ENCODE measurements at places on chromosomes 1 and 21.

- DNase-seq, result no peak
These were observed 32.2 kb upstream of the HNRNPU start for GRCh38 chr1:244896550-244896949.

DNA sequence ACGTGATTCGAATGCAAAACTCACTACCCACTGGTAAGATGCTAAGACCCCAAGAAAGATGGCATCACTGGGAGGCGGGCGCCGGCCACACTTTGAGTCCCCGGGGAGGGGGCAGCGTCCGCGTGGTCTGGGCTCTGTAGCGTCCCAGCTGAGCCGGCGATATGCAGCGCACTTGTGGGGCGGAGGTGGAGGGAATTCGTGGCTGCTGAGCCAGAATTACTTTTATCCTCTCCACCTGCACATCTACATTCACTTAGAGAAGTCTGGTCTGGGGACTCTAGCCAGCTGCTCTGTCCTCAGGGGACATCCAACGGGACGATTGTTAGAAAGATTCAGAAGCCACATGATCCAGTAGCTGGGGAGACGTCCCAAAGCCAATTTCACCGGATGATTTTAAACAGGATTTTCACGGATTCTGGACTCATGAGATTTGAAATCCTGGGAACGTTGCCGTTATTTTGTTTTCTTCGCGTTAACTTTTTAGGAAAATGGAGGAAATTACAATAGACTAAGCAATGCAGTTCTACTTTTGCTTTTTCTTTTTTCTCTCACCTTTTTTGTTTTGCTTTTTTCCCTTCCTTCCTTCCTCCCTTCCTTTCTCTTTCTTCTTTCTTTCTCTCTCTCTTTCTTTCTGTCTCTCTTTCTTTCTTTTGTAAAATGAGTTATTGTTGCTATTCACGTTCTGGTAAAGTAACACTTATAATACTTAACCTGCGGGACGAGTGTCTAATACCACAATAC, 1.3 kb downstream of the JAM2 start:
- peak; percentile 5 for DNase-seq

GRCh38 chr1:84869720-84870119, 23.3 kb downstream of the LPAR3 start:
- DNase-seq, result no peak

- DNase-seq, result peak; percentile 42
These were observed 887 bp downstream of the SLC19A2 start for GRCh38 chr1:169484683-169485430.

DNA sequence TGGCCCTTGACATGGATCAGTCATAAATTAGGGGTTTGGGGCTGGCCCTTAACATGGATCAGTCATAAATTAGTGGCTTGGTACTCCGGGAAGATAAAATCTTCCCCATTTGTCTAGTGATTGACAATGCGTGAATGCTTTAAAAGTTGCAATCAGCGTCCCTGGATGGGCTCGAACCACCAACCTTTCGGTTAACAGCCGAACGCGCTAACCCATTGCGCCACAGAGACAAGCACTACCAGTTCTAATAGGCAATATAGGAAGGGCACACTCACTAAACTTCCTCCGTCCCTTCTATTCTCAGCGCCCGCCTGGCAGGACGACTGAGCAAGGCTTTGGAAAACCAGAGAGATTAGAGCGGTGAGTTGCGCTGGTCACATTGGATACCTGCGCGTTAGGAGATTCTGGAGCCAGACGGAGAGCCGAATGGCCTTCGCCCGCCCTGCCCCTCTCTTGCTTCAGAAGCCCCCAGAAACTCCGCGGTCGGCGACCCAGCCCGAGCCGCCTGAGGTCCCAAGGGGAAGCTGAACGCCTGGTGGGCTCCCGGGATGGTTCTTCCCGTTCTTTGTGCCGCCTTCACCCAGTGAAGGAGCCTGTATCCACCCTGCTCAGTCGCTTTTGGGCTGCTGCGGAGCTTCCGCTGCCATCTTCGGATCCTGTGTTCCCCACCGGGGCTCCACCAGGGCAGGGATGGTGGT, 235.9 kb downstream of the FAM72C start:
- DNase-seq, result no peak

DNA sequence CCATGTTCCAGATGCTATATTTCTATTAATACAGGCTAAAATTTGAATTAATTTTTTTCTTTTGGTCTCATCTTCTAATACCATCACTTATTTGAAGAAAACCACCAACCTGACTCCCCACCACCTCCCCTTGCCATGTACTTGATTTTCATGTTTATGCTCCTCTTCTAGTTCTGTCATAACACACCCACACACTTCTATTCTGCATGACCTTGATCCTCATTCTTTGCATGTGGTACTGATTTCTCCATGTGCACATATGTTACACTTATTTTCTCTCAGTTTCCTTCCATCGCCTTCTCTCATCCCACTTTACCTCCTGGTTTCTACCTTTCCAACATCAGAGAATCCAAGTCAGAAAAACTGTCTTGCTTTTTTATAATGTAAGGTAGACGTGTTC, 78.9 kb upstream of the ARID1A start:
- DNase-seq, result no peak

DNA sequence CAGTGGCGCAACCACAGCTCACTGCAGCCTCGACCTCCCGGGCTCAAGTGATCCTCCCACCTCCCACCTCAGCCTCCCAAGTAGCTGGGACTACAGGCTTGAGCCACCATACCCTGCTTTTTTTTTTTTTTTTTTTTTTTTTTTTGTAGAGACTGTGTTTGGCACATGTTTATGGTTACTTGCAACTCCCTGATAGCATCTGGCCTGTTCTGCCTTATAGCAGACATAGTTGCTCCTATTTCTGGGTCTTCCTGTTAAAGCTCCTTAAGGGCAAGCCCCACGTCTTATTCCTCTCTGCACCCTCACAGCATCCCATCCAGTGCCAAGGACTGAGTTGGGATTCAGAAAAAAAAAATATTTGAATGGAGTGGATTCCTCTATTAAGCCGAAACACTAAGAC, 17.1 kb upstream of the CNR2 start:
- no peak for DNase-seq

DNA sequence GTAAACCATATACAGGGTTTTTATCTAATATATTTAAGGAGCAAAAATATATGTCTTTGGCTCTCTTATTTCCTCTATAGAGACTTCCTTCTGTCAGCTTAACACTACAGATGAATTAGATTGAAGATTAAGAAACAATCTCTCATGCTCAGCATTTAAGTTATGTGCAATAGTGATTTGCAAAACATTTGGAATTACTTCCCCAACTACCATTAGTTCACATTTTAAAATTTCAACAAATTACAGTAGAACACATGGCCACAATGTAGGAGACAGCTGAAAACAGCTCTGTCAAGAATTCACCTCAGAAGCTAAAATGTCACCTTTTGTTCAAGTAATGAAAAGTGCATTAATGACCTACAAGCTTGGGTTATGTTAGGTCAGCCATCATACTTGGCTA, 177.9 kb downstream of the EIF4G3 start:
- DNase-seq, result no peak

DNA sequence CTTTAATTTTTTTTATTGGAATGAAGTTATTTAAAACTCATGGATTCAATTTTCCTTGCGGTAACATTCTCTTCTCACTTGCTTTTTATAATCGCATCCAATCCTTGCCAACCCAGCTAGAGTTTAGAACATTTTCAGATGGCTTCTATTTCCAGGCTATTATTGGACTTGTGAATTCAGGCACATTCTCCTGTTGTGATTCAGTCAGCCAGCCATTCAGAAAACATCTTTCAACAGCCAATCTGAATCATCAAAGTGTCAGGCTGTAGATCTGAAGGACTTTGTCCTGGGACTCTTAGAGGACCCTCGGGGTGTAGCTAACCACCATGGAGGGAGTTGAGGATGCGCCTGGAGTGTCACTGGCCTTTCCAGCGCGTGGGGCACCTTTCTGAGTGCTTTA, 92.4 kb downstream of the PRDM2 start:
- DNase-seq, result no peak

DNA sequence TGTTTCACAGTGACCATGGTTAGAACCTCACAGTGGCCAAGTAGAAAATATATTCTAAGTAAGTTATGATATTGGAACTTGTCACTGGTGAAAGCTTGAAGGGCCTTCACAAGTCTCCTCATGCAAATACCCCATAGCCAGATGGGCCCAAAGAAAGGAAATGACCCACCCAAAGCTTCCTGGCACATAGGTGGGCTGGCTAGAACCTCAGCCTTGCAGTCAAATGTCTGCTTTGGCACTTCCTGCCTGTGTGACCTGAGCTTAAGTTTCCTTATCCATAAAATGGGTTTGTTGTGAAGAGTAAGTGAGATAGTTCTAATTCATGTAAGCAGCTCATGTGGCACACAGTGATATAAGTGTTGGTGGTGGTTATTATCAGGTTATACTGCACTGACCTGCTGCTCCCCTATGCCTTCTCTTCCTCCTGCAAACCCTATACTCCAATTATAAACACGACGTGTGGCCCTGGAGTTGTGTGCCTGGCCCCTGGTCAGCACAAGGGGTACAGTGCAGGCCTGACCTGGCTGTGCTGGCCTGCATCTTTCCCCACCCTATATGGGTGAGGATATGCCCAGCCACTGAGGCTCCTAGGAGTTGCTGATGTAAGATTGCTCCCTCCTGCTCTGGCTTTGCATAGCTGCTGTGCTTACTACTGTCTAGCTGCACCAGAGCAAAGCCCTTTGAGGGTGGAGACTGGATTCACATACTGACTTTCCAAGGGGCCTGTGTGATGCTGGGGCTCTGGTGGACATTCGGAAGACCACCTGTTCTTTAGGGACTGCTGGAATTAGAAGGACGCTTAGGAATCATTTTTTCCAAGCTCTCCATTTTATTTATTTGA, 4.7 kb upstream of the SLFNL1 start:
- no peak for DNase-seq

DNA sequence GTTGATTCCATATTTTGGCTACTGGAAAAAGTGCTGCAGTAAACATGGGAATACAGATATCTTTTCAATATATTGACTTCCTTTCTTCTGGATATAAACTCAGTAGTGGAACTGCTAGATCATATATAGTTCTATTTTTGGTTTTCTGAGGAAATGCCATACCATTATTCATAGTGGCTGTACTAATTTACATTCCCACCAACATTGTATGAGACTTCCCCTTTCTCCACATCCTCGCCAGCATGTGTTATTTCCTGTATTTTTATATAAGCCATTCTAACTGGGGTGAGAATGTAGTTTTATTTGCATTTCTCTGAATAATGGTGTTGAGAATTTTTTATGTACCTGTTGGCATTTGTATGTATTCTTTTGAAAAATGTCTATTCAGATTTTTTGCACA, 385.2 kb downstream of the NUF2 start:
- no peak for DNase-seq

- no peak for DNase-seq
These were observed 41.0 kb upstream of the LIN9 start for GRCh38 chr1:226349801-226350518.

DNA sequence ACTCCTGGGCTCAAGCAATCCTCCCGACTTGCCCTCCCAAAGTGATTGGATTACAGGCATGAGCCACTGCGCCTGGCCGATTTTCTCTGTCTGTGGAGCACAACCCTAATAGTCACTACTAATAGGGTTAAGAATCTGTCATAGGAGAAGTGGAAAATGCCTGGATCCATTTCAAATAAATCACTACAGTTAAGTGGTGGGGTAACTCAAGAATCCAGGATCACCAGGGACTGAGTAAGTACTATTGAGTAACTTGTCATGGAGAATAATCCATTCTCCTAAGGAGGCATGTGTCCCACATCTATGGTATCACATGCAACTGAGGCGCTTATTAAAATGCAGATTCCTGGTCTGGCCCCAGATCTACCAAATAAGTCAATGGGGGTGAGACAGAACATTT, 53.2 kb downstream of the OPTC start:
- no peak for DNase-seq

DNA sequence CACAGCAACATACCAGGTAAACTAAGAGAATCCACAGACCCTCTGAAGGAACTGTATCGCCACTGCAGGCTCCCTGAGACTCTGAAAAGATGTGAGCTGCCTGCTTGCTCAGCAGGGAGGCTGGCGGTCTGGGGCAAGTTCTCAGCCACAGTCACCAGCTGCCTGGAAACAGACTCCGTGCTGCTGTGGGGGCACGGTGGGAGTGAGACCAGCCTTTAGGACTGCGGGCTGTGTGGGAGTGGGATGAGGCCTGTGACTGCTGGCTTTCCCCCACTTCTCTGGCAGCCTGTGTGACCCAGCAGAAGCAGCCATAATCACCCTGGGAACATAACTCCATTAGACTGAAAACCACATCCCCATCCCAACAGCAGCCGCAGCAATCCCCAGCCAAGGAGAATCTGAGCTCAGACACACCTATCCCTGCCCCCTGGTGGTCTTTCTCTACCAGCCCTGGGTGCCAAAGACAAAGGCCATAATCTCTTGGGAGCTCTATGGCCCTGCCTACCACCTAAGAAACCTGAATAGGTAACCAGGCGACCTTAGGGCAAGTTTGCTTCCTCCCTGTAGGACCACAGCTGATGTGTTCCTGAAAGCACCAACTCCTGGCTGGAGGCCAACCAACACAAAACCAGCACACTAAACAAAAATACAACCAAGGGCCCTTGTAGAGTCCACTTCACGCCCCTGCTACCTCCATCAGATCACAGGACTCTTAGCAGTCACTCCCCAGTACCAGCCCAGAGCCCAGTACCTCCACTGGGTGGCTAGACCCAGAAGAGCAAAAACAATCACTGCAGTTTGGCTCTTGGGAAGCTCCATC, 151.5 kb downstream of the SMYD3 start:
- no peak for DNase-seq

DNA sequence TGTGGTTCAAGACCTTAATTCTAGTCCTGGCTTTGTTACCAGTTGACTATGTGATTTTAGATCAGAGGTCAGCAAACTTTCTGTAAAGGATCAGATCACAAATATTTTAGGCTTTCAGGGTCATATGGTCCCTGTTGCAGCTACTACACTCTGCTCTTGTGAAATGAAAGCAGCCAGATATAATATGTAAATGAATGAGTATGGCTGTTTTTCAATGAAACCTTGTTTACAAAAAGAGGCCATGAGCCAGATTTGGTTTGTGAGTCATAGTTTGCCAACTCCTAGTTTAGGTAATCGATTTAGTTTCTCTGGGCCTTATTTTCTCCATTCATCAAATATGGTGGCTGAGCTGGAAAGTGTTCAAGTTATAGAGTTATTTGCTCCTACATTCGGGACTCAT, 346.7 kb downstream of the NUF2 start:
- no peak for DNase-seq

- no peak for DNase-seq
These were observed 8.9 kb upstream of the PRMT2 start for GRCh38 chr21:46626536-46626935.

- no peak for DNase-seq
These were observed 55.0 kb upstream of the IFNAR2 start for GRCh38 chr21:33174756-33175155.
